Activated naive CD8-positive, alpha-beta T cell treated with anti-CD3 and anti-CD28 coated beads, Interleukin-2, amount 50 U/mL, for 16 hours (primary cell): ENCODE measurements at places on chromosomes 5 and 9.

- DNase-seq, result no peak
Observed at GRCh38 chr9:22401671-22402070, 45.0 kb upstream of the DMRTA1 start.

GRCh38 chr9:81912135-81912534 is 16.1 kb upstream of the SPATA31D4 start:
- no peak for DNase-seq

GRCh38 chr9:68629042-68629441 is 76.0 kb upstream of the PIP5K1B start:
- DNase-seq, result no peak

DNA sequence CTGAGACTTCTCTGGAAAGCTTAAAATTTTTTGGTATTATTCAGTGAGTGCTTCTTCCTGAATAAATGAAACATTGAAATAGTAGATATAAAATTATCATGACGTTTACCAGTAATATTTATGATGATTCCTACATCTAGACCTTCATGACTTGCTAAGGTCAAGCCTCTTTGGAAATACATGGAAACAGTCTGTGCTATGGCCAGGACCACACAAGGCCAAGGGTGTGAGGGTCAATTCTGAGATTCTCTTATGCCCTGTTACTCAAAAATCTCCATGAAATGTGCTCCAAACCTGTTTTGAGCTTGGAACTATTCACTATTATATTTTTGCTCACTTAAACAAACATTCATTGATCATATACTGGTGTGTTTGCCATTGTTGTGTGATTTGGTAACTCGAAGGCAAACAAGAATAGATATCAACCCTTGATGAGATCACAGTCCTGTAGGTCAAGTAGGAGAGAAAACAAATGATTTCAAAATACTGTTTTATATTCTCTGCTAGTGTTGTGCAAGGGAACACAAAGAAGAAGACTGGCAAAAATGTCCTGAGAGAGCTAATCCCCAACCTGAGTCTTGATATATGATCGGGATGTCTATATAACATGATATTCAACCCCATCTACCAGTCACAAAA is 1254.9 kb upstream of the DMAC1 start:
- no peak for DNase-seq

DNA sequence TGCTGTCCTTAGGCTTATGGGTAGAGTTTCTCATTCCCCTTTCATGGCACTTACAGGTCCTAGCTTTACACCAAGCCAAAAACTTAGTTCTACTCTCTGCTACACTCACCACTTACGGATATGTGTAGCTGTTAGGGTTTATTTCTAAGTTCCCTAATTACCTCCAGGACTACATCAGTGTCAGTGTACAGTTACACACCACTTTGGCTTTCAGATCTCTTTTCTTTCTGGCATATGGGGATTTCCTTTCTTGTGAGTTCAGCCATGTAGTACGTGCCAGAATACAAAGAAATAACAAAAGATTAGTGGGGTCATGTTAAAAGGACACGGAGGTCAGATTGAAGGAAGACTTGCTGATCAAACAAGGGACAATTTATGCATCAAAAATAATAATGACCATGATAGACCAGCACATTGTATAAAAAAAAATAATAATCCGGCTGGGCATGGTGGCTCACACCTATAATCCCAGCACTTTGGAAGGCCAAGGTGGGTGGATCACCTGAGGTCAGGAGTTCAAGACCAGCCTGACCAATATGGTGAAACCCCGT is 41.8 kb downstream of the LYRM7 start:
- DNase-seq, result no peak

DNA sequence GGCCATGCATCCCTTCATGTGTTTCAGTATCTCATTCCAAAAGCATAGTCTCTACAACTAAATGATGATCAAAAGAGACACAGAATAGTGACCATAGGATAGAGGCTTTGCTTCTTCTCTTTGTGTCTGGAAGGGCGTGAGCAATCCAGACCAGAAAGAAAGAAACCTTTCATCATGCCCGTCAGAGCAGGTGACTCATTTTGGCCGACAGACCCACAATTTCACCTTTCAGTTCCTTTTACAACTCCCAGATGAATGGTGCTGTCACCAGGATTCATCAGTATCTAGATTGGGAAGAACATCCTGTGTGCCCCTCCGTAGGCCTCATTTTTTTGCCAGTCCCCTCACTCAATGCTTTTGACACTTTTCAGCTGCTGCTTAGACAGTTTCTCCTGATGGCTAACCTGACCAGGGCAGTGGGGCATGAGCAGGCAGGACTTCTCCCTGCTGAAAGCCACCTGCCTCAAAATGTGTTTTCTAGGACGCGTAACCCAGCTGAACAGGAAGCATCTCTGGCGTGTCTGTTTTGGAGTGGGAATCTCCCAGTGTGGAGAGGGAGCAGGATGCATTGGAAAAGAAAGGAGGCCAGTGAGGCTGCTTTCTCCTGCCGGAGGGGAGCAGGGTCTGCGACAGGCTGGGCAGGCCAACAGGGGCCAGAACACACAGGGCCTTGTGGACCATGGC is 21.2 kb downstream of the ABLIM3 start:
- no peak for DNase-seq
